ENCODE measurements at places on chromosomes 6 and 20. TPM values are rescaled to one million over a fixed set of nuclear protein-coding genes. Genes with fewer than 3 reads are reported as not detected.

DNA sequence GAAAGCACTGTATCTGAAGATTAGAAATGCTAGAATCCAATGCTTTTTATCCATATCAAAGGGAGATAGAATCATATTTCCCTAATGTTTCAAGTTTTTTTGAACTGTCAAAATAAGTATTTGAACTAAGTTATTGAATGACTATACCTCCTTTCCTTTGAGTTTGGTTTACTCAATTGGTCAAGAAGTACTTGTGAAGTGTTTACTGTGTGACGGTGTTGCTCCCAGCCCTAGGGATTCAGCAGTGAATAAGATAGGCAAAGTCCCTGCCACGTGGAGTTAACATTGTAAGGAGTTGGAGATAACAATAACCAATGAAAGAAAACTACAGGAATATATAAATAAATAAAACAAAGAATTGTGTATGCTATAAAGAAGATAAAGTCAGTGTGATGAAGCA lies 535.9 kb downstream of the FRK start:
- no peak for DNase-seq

DNA sequence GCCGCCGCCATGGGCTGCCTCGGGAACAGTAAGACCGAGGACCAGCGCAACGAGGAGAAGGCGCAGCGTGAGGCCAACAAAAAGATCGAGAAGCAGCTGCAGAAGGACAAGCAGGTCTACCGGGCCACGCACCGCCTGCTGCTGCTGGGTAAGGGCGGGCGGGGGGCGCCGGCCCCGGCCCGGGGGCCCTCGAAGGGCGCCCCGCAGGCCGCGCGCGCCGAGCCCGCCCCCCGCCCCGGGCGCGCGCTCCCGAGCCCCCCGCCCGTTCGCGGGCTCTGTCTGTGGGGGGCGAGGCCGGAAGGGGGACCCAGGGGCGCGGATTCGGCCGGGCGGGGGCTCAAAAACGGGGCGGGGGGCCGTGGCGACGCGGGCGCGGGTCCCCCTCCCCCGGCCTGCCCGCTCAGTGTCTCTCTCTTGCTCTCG lies 39.2 kb downstream of the GNAS start:
- no peak for DNase-seq

DNA sequence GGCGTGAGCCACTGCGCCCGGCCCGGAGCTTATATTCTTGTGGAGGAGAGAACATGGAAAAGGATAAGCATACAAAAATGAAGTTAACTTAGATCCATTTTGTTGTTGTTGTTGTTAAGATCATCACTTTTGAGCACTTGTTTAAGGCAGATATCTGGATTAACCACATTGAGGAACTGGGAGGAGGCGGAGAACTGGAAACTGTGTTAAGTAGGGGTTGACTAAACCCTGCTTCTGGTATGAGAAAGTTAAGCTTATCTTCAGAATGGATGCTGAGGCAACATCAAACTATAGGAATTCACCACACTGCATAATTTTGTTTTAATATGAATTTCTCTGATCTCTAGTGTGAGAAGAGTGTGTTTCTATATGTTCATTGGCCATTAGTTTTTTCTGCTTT lies 57.6 kb downstream of the GCNT2 start:
- DNase-seq, result no peak

DNA sequence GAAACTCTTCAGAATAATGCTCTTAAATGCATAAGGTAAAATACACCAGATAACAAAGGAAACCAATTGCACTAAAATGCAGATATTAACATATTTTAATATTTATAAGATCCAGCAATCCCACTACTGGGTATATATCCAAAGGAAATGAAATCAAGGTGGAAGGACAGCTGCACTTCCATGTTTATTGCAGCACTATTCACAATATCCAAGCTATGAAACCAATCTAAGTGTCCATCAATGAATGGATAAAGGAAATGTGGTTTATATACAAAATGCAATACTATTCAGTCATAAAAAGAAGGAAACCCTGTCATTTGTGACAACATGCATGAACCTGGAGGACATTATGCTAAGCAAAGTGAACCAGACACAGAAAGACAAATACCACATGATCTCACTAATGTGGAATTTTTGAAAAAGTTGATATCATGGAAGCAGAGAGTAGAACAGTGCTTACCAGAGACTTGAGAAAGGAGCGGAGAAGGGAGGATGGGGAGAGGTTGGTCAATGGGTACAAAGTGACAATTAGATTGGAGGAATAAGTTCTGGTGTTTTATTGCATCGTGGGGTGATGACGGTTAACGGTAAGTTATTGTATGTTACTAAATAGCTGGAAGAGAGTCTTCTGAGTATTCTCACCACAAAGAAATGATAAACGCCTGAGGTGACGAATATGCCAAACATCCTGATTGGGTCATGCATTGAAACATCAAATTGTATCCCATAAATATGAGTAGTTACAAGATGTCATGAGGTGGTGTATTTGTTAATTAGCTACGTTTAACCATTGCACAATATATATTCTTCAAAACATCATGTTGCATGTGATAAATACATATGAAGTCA lies 37.9 kb upstream of the RNF24 start:
- DNase-seq, result no peak

GRCh38 chr6:9982215-9982614 lies 432.7 kb downstream of the TFAP2A start:
- no peak for DNase-seq

GRCh38 chr6:149995971-149996370 lies 29.4 kb downstream of the RAET1L start:
- DNase-seq, result no peak

The BTN1A1 gene
- not detected for total RNA-seq

The CDK19 gene
- total RNA-seq, result 17.6 TPM

The PPP1R16B gene
- 0.14 TPM for total RNA-seq

The SLC17A3 gene
- total RNA-seq, result not detected

The ADTRP gene
- 1.5 TPM for total RNA-seq

All from kidney epithelial cell (primary cell).